ENCODE measurements at places on chromosomes 4 and X.

GRCh38 chr4:19406789-19407188 lies 844.9 kb upstream of the SLIT2 start:
- no peak for DNase-seq

DNA sequence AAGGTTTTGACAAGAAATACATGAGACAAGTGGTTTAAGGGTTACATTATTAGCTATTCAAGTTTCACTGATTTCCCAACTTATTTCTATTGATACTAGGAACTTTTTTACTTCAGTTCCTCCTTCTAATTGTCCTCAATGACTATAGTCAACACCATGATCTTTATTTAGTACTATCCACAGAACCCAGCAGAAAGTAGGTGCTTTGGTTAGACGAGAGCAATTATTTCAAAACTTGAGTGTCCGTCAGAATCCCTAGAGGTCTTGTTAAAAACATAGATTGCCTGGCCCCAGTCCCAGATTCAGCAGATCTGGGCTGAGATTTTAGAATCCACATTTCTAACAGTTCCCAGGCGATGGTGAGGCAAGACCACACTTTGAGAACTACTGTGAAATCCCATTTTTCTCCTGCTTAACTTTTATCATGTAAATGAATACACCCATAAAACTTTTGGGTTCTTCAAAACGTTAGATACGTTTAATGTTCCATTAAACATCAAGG lies 17.9 kb downstream of the EXOC1 start:
- no peak for DNase-seq

GRCh38 chr4:16056681-16057385 lies 27.0 kb downstream of the PROM1 start:
- DNase-seq, result no peak

- DNase-seq, result no peak
Measured at GRCh38 chr4:36189511-36190226, 54.6 kb downstream of the ARAP2 start.

GRCh38 chrX:153693216-153694086 lies 5.7 kb downstream of the SLC6A8 start:
- DNase-seq, result no peak

DNA sequence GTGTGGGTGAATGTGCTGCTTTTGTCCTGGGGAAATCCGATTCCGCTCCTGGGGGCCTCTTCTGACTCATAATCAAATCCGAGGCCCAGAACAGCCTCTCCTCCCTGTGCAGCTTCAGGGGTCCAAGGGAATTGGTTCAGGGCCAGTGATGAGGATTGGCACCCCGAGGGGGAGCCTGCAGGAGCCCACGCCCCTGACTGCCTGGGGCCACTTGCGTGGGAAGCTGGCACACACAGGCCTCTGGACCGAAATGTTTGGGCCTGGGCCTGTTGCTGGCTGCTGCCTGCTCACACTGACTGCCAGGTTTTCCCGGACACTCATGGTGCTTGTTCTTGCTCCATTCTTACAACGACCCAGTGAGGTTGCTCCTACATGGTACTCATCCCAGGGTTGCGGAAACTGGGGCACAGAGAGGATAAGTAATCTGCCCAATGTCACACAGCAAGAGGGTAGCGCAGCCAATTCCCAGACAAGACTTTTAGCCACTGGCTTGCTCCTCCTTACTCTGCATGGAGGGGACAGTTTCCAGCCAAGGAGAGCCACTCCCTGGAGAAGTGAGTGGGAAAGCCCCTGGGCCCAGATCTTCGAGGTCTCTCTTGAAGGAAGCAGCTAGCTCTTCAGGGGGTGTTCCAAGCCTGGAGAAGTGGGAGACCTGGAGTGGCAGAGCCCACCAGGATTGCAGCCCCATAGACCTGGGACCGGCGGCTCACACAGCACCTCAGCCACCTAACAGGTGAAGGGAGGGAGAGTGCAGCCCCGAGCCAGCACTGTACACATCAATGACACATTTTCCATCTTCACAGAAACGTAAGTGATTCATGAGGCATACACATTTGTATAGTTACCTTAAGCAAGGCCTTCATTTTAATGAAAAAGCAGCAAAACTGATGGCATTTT lies 20.3 kb downstream of the CFAP99 start:
- no peak for DNase-seq

GRCh38 chrX:12446342-12447075 lies 308.2 kb downstream of the FRMPD4 start:
- DNase-seq, result no peak

DNA sequence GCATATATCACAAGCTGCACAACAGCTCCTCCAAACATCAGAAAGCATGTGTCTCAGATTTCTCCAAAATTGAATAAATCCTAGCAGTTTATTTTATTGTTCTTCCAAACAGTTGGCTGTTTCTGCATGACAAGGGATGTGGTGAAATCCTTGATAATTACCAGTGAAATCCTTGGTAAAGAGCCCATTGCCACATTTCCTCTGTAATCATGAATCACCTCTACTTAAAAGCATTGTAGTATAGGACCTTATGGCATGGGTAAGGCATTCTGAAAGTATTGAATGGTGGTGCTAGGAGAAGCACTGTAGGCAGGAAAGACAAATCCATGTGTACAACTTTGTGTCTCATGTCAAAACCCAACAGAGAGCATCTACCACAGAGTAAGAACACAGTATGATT lies 135.8 kb upstream of the NDST3 start:
- DNase-seq, result no peak

- no peak for DNase-seq
Measured at GRCh38 chr4:5683566-5683965, 24.8 kb downstream of the EVC2 start.

- DNase-seq, result no peak
Measured at GRCh38 chrX:69503228-69503781, 821 bp upstream of the NALF2 start.

- DNase-seq, result no peak
Measured at GRCh38 chr4:91914176-91914804, 389.5 kb upstream of the GRID2 start.

GRCh38 chr4:52201715-52202114 lies 150.6 kb downstream of the SPATA18 start:
- DNase-seq, result no peak

- no peak for DNase-seq
Measured at GRCh38 chr4:159048166-159048886, 54.6 kb upstream of the RAPGEF2 start.

- no peak for DNase-seq
Measured at GRCh38 chr4:128847082-128847724, 37.7 kb downstream of the JADE1 start.

- no peak for DNase-seq
Measured at GRCh38 chr4:2510351-2511259, 25.8 kb upstream of the FAM193A start.

GRCh38 chrX:15758140-15758539 lies 20.1 kb downstream of the CA5B start:
- DNase-seq, result no peak

GRCh38 chrX:131938749-131939148 lies 84.4 kb upstream of the STK26 start:
- no peak for DNase-seq

- peak; percentile 11 for DNase-seq
Measured at GRCh38 chrX:114611018-114611619, 27.2 kb downstream of the HTR2C start.

Measured in amniotic stem cell (primary cell).